Urothelium cell line (cell line): ENCODE measurements at places on chromosomes 13 and 19.

- peak; percentile 71 for DNase-seq
These were observed 16.8 kb downstream of the SPC24 start for GRCh38 chr19:11138601-11139300.

DNA sequence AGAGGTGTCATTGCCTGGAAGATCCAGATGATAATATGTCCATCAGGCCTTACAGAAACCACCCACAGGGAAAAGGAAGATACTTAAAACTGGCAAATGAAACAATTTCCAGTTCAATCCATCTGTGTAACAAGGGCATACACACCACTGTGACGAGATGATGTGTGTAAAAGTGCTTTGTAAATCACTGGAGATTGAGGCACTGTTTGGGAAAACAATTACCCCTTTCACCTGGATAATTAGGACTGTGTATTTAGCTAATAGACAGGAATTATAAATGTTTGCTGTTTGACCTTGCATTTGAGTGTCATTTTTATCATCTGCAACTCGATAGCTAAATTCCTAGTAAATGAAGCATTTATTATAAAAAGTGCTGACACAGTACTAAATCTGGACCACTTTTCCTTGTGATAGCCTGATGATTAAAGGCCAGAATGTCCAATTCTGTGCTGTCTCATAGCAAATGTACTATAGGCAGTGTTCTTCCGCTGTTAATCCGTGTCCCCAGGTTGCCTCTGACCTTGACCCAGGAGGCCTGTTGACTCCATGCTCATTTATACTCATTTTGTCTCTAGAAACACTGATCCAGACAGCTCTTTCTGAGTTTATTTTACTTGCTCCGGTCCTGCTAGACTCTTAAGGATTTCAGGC, 105.8 kb downstream of the LACC1 start:
- DNase-seq, result no peak

DNA sequence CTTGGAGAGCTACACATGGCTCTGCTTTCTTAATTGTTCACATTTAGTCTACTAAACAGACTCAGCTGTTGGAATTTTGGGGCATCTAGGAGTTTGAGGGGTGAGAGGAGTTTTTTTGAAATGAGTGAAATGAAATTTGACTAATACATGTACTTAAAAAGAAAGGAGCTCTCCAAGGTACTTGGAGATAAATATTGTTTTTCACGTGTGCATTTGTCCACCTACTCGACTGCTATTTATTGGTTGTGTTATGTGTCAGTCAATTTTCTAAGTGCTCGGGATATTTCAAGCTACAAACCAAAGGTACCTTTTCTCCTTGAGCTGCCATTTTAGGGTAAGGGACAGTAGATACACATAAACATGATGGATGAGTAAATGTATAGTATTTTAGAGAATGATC, 697.0 kb downstream of the LIG4 start:
- peak; percentile 3 for DNase-seq

DNA sequence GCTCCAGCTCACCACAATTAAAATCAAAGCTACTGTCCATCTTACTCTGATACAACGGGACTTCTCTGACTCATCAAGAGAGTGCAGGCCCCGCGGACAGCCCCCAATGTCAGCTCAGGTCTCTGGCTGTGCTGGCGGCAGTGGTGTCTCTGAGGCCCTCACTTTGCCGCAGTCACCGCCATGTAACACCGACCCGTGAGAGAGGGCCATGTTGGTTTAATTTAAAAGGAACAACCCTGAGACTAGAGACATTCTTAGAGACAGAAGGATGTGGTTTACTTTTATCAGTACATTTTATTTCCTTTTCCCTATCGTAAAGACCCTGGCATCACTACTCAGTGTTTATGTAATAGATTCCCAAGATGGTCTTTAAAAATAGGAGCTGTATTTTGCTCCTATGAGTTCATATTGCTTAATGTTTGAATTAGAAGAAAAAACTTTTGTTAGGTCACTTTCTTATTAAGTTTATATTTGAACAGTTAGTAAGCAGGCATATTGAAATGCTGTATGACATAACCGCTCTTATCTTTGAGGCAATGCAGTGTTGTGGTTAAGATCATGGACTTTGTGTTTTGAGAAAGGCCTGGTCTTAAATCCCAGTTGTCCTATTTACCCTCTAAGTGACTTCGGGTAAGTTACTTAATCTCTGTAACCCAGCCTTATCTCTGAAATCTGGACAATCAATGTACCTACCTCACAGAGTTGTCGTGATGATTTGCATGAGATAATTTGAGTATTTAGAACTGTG, 23.4 kb downstream of the DGKH start:
- DNase-seq, result no peak

- DNase-seq, result no peak
These were observed 707.1 kb upstream of the SPRY2 start for GRCh38 chr13:81048026-81048461.
